BJ (cell line): ENCODE measurements at places on chromosomes 1 and 21. TPM values are rescaled to one million over a fixed set of nuclear protein-coding genes. Genes with fewer than 3 reads are reported as not detected.

- DNase-seq: no peak
Measured at GRCh38 chr1:43274804-43275180, 5.0 kb downstream of the TMEM125 start.

The PTPRU gene
- 12.8 and 19.8 TPM in 2 replicates for polyA plus RNA-seq

- no peak for DNase-seq
Measured at GRCh38 chr1:34982820-34983376, 2.2 kb downstream of the TMEM35B start.

The TP73 gene
- polyA plus RNA-seq: not detected in 2 replicates

The GNG12 gene
- 99.6 and 190 TPM in 2 replicates for polyA plus RNA-seq

GRCh38 chr1:195971589-195971988 lies 636.7 kb downstream of the KCNT2 start:
- no peak for DNase-seq

The TAS1R3 gene
- 0.06 and 0.11 TPM in 2 replicates for polyA plus RNA-seq

DNA sequence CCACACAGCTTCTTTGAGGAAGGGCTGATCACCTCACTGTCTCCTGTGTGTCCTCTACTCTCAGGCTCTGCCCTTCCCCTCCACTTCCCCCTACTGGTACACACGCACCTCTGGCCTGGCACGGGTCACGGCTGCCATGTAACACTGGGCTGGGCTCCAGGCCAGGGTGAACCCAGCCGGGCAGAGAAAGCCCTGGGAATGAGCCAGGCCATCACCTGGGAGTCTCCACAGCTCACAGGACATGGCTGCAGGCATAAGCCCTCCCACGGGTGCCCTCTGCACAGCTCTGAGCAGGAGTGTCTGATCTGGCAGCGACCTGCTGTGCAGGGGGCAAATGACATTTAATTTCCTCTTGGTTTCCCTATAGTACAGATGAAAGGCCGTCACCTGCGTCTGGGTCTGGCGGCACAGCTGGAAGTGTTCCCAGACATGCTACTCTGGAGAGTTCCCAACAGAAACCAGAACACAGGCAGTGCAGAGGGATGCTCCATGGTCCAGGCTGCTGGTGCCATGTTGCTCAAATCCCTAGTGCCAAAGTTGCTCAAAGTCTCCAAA lies 61.2 kb downstream of the ERI3 start:
- no peak for DNase-seq

DNA sequence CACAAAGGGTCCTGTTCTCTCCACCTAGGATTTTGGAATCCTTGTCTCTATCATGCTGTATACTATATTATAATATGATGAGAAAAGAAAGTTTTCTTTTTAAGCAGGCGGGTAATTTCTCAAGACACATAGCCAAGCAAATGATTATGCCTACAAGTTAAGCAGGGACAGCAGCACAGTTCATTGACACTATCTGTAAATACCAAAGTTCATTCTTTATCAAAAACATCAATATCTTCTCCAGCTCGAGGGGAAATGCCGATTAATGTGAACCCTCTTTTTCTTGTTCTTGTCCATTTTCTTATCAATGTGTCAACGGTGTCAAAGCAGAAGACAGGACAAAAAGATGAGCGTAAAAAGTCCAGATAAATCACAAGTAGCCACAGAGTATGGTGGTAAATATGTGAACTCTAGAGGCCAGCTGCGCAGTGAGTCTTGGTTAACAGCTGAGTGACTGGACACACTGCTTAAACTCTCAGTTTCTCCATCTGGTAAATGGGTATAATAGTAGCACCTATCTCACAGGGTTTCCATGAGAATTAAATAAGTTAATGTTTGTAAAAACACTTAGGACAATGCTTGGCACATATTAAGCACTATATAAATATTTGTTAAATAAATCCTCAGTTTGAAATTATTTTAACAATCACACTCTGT lies 30.9 kb downstream of the LPAR3 start:
- no peak for DNase-seq

DNA sequence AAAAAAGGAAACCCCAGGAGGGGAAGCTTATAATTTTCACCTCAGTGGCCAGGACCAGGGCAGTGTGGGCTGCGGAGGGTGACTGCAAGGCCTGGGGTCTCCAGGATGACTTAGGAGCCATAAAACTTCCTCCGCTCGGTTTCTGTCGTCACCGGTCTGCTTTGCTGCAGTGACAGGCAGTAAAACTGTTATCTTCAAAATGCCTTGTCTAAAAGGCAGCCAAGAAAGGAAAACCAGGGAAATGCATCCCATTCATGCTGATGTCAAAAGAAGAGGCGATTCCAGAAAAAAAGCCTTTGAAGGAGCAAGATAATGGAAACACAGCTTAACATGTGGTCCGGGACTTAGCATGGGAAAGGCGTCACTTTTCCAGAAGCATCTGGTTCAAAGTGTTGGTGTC lies 42.0 kb downstream of the COL6A1 start:
- DNase-seq: no peak

DNA sequence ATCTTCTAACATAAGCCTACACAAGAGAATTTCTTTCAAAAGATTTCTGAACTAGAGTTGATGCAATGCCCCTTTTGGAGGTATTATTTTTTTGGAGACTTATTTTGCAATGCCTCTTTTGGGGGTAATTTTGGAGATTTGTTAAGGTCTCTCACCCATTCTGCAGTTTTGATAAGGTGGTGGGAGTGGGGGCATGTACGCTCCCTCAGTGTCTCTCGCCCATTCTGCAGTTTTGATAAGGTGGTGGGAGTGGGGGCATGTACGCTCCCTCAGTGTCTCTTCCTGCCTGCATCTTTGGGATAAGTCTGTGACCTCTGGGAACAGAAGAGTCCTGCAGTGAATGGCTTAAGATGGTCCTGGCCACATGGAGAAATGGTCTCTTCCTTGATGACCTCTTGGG lies 312.2 kb downstream of the ZP4 start:
- DNase-seq: no peak

- no peak for DNase-seq
Measured at GRCh38 chr21:34912022-34912945, 136.8 kb downstream of the RUNX1 start.

GRCh38 chr1:203088441-203088840 lies 2.6 kb upstream of the MYOG start:
- no peak for DNase-seq

GRCh38 chr1:235843461-235843961 lies 23.2 kb downstream of the LYST start:
- DNase-seq: no peak

DNA sequence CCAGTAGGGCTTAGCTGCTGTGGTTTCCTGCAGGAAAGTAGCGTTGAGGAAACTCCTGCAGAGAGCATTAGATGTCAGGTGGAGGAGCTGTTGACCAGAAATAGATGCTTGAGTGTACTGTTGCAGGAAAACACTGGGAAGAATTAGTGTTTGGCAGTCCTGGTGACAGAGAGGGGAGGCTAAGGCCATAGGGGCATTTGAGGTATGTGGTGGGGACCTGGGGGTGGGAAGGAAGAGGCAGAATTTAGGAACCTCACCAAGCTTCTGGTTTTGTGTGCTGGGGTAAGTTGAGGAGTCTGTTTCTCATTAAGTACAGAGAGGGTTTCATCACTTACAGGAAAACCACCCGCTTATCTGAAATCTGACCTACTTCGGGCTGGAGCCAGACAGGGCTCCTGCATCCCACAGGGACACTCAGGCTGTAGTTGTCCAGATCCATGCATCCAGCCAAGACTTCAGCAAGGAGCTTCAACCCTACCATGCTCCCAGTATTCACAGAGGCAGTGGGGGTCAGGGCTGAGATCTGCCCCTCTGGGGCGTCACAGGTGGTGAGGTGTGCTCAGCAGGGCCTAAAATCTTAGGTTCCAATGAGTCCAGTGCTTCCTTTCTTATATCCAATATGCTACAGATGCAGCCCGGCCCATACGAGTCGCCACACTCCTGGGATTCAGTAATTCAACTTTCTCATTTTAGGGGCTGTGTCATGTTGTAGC lies 15.1 kb downstream of the SH2D2A start:
- peak; percentile 90 for DNase-seq

GRCh38 chr1:36913484-36914060 lies 120.7 kb downstream of the GRIK3 start:
- DNase-seq: no peak

DNA sequence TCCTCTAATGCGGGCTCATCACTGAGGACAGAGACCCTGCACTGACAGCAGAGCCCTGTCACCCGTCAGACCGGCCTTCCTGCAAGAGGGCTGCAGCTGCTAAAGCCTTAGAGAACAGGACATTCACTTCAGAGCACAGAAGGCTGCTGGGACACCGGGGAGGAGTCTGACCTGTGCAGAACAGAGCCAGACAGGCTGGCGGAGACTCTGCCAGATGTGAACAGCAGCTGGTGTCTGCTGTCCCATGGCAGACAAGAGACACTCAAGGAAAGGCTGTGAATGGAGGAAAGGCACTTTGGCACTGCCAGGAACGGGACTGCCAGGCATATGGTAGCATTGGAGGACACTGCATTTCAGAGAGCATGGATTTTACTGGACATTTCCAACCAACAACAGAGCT lies 21.4 kb downstream of the MRAP start:
- DNase-seq: no peak

The FCGR1A gene
- not detected in 2 replicates for polyA plus RNA-seq

DNA sequence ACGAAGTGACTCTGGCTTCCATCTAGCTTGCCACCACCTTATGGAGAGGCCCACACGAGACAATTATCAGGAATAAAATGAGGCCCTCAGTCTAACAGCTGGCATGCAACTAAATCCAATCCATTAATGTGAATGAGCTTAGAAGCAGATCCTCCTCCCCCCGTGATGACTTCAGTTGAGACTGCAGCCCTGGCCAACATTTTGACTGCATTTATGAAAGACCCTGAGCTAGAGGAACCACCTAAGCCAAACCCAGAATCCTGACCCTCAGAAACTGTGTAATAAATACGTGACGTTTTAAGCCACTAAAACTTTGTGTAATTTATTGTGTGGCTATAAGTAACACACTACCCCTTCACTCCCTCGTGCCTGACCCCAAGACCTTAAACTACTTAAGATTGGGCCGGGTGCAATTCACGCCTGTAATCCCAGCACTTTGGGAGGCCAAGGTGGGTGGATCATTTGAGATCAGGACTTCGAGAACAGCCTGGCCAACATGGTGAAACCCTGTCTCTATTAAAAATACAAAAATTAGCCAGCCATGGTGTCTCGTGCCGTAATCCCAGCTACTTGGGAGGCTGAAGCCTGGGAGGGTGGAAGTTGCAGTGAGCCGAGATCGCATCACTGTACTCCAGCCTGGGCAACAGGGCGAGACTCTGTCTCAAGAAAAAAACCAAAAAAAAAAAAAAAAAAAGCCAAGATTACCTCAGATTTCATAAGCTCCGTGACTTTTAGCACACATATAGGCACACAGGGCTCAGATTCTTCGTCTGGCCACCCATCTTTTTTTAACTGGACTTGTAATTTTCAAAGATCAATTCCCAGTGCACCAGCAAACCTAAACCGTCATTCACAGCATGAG lies 72.5 kb downstream of the ENAH start:
- no peak for DNase-seq

GRCh38 chr1:28091043-28091781 lies 2.8 kb upstream of the EYA3 start:
- no peak for DNase-seq

The FABP3 gene
- 9.0 and 11.7 TPM in 2 replicates for polyA plus RNA-seq

The KRTAP21-2 gene
- not detected in 2 replicates for polyA plus RNA-seq

The FCRL4 gene
- not detected in 2 replicates for polyA plus RNA-seq

The ADAM30 gene
- not detected in 2 replicates for polyA plus RNA-seq

The RPE65 gene
- polyA plus RNA-seq: not detected in 2 replicates

DNA sequence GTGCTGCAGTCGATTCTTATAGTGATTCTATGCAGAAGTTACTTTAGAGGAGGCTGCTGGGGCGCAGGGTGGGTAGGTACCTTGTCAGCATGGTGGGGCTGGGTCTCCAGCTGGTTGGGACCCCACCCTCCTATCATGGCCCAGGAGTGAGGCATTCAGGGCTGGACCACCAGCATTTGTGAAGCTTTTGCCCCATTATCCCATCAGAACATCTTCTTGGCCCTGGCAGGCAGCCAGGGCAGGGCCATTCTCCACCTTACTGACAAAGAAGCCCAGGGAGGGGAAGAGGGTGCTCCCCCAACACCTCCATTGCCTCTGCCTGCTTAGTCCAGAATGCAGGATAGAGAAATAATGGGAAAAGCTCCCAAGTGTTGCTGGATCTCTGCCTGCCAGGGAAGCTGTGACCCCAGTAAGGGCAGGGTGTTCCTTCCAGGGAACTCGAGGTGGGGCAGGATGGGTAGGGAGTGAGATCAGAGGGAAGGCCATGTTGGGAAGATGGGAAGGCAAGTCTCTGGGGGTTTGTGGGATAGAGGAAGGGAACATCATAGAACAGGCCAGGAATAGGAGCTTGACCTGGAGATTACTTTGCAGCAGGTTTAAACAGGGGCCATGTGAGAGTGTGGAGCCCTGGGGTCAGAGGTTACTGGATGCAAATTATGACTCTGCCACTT lies 16.2 kb upstream of the SLC2A1 start:
- DNase-seq: no peak

DNA sequence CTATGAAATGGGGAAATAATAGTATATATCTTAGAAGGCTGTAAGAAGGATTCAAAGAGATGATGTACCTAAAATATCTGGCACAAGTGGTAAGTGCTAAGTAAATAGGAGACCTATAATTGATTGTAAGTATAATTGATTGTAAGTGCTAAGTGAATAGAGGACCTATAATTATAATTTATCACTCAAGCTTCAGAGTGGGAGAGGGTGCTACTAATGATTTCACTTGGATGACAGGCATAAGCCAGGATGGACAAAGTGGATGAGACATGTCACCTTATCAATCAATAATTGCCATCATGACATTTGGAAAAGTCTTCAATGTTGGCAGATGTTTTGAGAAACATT lies 11.2 kb downstream of the RCAN1 start:
- DNase-seq: no peak

DNA sequence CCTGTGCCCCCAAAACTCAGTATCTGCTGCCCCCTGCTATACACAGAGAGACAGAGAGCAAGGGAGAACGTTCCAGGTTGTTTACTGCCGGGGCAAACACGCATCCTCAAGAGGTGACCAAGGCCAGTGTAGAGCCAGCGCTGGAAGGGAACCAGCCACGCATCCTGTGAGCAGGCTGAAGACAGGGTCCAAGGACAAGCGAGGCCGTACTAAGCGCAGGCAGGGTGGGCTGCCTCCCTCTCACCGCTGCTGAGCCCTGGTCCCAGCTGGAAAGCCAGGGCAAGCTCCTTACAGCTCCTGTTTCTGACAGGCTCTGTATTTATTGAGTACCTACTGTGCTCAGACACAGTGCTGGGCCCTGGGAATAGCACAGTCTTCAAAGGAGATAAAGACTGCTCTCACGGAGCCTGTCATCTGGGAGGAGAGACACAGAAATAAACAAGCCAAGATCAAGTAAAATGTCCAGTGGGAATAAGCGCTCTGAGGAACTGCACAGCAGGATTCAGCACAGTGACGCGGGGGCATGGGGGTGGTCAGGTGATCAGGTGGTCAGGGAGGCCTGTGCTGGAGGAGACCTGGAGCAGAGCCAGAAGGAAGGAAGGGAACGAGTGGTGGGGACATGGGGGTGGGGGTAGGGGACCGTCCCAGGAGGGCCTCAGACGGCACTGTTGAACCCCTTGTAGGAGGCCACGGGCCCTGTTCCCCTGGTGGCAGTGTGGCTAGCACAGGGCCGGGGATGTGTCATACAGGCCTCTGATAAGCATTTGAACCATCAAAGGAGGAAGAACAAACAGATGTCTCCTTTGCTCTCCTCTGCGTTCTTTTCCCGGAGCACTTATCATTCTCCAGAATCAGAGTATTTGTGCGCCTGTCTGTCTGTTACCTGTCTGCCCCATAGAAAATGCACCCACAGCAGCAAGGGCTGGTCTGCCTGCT lies 37.8 kb upstream of the EFHD2 start:
- DNase-seq: no peak
